ENCODE measurements at places on chromosomes 11 and 22.

DNA sequence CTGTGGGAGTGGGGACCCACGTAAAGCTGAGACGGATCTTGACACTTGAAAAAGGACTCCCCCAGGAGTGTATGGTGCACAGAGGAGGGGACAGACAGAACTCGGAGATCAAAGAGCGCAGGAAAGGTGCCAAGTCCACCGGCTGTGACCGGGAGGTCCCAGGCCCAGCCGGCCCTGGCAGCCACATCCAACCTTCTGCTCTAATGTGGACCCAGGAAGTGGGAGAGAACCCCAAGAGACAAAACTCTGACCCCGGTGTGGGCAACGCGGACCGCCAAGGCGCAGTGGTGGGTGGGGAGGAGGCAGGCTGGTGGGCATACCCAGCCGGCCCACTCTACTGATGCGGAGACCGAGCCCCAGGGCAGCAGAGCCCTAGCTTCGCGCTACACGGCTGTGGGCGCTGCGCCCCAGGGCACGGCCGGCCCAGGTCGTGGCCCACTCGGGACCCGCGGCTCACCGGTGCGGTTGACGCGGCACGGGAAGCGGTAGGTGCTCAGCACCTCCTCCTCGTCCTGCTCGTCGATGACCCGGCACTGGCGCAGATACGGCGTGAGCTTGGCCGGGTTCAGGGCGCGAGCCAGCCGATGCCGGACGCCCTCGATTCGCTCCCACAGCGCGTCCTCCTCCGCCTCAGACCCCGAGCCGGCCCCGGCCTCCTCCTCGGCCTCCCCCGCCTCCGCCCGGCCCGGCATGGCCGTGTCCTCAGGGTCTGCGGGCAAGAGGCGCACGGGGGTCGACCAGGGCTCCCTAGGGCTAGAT lies 527 bp downstream of the CARD10 start:
- no peak for DNase-seq

DNA sequence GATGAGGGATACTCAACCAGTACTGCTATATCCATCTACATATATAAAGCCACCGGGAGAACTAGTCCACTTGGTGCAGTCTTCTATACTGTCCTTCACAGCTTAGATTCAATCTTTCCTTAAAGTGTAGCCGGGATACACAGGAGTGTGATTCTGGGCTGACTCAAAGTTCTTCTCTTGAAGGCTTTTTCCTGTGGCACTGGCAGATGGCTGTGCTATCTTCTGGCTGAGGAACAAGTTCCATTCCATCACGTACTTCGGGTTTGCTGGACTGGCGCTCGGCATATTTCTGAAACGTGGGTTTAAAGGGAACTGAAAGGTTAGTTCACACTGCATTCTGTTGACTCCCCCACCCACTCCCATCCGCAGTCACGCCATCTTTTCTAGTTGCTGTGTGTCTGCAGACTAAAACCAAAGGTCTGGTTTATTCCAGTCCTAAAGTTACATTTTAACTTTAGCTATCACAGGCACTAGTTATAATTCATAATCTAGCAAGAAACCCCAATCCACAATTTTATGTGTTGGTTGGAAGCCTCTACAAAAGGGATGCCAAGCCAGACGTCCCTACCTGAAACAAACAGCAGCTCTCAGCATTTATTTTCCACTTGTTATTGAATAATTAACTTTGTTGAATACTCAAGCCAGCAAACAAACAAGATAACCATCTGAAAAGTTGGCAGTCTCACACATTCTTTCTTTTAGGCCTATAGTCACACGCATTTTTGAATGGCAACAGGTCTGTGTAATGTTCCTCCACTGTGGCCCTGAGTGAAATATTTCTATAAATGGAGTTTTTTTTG lies 7.5 kb upstream of the C11orf65 start:
- DNase-seq: no peak

GRCh38 chr22:50581950-50582492 lies 628 bp downstream of the CHKB start:
- DNase-seq: peak; percentile 3

- DNase-seq: no peak
These were observed 34.9 kb downstream of the DENND5A start for GRCh38 chr11:9230296-9230695.

- DNase-seq: no peak
These were observed 2.2 kb downstream of the RIN1 start for GRCh38 chr11:66333896-66334604.

DNA sequence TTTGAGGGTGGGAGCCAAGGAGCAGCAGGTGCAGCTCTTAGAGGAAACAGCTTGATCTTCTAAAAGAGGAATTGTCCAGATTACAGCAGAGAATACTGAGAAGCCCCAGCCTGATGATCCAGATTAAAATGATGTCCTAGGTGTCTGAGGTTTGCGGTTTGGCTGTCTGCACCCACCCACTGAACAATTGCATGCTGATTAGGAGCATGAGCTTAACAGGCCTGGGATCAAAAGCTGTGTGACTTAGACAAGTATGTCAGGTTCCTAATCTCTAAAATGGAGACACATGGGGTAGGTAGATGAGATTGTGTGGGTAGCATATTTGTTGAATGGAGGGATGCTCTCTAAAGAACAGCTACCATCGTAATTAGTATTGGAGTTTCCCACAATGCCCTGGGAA lies 166.8 kb upstream of the SEZ6L start:
- no peak for DNase-seq

DNA sequence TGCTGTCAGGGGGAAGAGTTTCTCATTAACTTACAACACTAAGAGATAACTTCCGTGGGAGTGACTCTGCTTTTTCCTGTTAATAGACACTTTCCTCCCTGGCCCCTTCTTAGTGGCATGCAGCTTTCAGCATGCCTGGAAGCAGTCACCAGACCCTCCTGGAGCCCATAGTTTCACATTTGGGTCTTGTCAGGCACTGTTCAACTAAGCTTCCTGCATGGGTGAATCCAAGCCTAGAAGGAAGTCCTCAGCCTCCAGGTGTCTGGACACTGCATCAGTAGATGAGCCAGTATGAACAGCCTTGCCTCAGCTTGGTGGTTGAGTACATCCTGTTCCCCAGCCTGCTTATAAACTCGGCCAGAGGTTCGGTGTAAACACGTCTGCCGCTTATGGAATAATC lies 68.1 kb downstream of the PPP6R3 start:
- no peak for DNase-seq

GRCh38 chr11:110295531-110296225 lies 736 bp downstream of the RDX start:
- DNase-seq: no peak

GRCh38 chr11:126602993-126603392 lies 247.5 kb downstream of the ST3GAL4 start:
- no peak for DNase-seq

All from NCI-H1694 treated with DMSO at 0.1 percent for 48 hours (cell line).